Stimulated activated CD4-positive, alpha-beta T cell treated with anti-CD3 and anti-CD28 coated beads, Interleukin-1b, Interleukin-23, amount 100 ng/mL, for 1 hour (primary cell): ENCODE measurements at places on chromosomes 6 and 20.

- no peak for DNase-seq
Observed at GRCh38 chr20:13749811-13750210, 34.9 kb downstream of the ESF1 start.

DNA sequence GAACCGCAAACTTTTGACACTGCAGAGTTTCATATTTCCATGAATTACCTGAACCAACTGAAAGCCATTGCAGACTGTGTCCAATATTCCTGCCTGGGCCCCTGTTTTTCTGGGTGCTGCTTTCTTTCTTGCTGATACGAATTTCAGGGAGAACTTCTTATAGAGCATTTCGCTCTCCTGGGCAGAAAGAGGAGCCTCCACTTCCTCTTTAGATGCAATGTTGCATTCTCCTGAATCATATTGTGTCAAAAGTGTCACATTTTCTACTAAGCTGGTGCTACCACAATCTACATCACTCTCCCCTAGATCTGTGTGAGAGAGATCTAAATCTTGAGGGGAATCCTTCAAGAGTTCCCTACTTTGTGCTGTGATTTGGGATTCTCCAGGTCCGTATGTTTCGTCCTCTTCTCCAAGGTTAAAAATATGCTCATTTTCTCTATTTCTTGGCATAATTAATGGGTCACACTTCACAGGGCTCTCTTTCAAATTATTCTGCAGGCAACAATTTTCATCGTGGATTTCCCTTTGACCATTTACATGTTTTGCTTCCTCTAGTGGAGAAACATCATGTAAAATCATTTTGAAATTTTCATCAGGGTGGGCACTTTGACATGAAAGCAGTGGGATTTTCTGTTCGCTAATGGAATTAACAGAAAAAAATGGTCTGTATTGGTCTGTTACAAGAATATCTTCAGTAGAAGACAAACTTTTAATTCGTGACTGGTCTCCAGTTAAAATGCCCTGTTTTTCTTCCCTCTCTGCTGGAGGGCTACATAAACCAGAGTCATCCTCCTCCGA, 102.3 kb downstream of the DST start:
- no peak for DNase-seq

DNA sequence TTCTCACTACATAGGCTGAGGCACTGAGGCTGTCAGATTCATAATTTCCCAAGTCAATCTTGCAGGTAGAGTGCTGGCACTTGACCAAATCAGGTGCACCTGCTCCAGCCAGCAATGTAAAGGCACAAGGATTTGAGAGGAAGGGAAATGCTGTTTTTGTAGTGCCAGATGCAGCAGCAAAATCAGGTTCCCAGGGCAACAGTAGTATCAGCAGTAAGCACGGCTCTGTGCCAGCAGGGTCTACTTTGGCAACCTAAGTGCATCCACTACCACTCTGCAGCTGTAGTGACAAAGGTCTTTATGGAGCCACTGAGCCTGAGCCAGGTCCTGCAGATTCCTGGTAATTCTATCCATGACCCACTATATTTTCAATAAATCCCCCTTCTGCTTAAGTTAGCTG, 329.5 kb downstream of the TPBG start:
- DNase-seq = no peak

GRCh38 chr6:47595785-47596184, 102.6 kb upstream of the ADGRF4 start:
- no peak for DNase-seq

GRCh38 chr6:127481111-127481510, 21.9 kb upstream of the KIAA0408 start:
- no peak for DNase-seq

GRCh38 chr20:47810116-47810677, 24.9 kb upstream of the SULF2 start:
- no peak for DNase-seq

DNA sequence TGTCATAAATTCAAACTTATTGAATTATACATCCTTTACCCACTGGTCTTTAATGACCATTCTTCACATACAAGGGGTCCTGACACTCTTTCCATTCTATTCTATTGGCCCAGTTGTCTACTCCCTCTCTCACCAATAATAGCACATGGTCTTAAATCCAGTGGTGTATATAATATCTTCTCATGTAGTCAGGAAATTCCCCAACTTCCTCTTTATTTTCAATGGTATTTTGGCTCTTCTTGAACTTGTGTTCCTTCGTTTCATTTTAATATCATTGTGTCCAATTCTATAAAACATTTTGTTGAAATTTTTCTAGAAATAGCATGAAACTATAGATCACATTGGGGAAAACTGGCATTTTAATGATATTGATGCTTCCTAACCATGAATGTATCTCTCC, 36.8 kb downstream of the PSMB9 start:
- no peak for DNase-seq

DNA sequence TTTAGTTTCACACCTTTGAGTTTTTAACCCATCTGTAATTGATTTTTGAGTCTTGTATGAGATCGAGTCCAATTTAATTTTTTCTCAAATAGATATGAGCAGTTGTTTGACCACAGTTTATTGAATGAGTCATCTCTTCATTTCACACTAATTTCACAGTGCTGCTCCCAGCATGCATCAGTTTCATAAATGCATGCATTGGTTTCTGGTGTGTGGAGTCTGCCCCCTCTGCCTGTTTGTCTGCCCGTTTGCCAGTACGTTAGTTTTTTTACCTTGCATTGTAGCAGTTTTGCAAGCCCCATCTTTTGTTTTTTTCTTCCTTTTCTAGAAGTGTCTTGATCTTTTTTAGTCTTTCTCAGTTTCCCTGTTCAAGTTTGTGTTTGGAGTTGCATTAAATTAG, 11.9 kb downstream of the SLX4IP start:
- peak; percentile 17 for DNase-seq

DNA sequence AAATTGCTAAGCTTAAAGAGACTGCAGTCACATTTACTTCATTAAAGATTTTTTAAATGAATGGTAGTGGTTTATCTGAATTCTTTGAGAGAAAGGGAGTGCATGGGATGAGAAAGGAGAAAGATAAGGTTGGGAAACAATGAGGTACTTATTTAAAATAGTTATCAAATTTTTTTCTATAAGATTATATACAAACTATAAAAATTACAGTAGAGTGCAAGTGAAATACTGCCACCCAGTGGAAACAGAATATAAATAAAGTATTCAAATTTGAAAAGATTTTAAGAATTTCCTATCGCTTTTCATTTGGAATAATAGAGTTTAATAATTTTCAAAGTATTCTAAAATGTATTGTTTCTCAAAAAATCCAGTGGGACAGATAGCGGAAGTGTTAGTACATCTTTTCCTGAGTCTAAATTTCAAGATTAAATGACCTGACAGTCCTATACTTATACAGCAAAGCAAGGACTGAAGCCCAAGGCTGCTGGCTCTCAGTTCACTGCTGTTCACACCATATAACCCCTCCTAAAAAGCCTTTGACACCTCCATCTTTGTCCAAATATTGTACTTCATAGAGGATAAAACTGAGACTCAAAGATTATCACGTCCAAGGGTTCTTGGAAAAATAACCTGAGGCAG, 31.1 kb downstream of the EPM2A start:
- DNase-seq = no peak

GRCh38 chr20:10089871-10090587, 55.2 kb downstream of the ANKEF1 start:
- DNase-seq = no peak

DNA sequence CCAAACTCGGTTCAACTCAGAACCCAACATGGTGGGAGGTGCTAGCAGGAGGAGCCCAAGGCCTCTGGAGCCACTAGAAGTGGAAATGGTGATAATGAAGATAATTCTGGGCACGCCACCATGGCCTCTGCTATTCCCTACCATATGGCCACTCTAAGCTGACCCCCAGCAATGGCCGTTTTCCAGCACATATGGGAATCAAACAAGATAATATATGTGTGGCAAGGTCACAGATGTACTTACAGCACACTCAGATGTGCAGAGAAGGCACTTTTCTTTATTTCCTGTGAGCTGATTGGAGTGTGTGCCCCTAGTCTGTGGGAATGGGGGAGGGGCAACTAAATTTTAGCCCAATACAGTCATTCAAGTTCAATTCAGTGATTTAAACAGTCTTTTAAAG, 153.4 kb upstream of the LRFN2 start:
- no peak for DNase-seq

DNA sequence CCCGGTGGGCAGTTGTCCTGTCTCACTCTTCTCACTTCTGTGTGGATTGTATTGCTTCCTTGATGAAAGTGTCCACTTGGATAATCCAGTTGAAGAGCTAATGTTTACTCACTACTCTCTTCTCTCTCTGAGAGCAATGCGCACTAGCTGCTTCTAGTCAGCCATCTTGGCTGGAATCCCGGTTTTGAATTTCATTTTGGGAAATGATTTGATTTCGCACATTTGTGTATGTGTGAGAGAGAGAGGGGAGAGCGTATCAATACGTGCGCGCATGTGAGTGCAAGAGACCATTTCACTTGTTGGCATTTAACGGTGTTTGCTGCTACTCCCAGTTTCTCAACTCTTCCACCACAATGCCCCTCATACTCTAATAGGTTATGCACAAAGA, 67.8 kb downstream of the KLHL32 start:
- DNase-seq = no peak

DNA sequence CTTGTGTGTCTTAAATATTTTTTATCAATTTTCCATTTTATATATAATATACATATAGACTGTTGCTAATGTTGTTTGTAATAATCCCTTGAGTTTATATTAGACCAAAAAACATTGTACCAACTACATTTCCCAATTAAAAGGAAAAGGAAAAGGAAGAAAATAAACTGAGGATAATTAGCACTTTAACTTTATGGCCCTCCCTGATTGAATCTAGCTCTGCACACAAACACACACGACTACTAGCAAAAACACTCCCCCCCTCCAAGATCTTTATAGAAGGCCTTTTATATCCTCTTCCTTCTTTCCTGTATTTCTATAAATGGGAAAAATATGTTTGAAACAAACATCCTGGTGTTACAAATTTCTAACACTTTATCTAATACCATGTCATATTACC, 276.8 kb downstream of the NKAIN2 start:
- no peak for DNase-seq

DNA sequence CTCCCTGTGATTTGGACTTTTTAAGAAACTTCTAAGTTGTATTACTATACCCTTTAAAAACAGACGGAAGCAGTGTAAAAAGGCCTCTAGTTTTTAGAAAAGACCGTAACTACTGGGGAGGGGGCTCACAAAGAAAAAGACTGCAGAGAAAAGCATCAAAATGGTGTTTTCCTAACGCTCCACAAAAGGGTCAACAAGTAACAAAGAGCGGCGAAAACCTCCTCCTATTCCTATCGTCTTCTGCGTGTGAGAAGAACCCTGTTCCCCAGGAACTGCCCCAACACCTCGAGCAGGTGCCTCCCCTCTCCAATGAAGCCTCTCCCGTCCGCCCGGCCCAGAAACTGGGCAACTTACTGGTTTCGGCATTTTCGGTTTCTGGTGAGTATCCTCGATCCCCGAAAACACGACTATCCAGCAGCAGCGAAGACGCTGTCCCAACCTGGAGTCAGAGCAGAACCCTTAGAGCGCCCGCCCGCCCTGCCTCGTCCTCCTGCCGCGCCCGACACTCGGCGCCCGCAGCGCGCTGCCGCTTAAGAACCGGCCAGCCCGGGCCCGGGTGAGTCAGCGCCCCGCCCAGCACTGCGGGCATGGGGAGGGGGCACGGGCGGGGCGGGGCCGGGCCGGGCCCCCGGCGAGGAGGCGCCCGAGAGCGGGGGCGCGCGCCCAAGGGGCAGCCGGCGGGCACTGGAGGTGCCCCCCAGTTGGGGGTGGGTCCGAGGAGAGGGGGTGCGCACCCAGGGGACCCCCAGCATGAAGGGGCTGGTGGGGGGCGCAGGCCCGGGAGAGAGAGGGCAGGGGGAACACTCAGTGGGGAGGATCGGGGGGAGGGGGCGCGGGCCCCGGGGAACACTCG, 1.2 kb downstream of the EZR start:
- peak; percentile 65 for DNase-seq

DNA sequence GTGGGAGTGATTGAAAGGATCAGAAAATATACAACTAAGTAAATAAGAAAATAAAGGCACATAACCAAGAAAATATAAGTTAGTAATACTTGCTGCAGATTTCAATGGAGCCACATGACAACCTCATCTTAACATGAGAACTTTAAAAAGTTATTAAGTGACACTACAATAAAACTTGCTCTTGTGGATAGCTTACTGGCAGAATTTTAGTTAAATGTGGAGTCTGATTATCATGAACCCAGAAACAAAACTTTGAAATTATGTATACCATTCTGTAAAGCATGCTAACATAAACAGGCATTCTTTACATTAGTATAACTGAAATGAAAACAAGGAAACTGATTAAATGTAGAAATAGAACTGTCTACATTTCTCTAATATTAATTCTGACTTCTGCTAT, 220.9 kb downstream of the RFPL4B start:
- no peak for DNase-seq
